Fibroblast of the aortic adventitia (primary cell): ENCODE measurements at places on chromosomes 16 and 17. TPM values are rescaled to one million over a fixed set of nuclear protein-coding genes. Genes with fewer than 3 reads are reported as not detected.

DNA sequence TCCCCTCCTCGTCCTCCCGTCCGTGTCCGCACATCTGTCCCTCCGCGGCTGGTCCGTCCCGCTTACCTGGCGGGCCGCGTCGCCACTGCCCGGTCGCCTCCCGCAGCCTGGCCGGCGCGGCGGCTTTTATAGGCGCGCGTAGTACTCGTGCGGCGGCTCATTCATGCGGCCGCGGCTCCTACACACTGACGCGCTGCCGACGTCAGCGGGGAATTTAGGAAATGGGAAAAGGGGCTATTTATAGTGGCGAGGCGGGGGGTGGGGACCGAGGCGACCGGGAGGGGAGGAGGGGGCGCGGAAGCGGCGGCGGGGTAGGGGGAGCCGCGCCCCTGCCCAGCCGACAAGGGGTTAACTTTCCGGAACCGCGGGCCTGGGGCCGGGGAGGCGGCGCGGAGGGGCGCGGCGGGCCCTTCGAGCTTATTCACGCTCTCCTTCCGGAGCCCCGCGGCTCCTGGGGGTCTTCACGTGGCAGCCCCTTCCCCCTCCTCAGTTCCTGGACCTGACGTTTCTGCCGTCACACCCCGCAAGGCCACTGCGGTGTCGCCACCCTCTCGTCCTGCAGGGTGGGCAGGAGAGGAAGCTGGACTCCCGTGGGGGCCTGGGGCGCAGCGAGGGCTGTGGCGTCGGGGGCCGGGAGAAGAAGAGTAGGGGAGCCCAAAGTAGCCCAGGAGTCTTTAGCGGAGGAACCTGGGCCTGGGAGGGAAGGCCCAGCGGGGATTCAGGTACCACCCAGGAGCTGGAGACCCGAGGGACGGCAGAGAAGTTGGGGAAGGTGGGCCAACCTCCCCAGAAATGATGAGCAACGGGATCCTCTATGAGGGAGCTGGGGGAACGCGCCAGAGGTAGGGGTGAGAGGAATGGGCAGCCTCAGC is 3.6 kb upstream of the HIC1 start:
- no peak for DNase-seq

- no peak for DNase-seq
Measured at GRCh38 chr17:44931376-44931775, 16.1 kb upstream of the GFAP start.

GRCh38 chr16:13977177-13977576 is 57.2 kb downstream of the ERCC4 start:
- DNase-seq: no peak

- no peak for DNase-seq
Measured at GRCh38 chr17:43897831-43898230, 9.5 kb downstream of the MPP2 start.

LGALS9B gene
- not detected in 2 replicates for total RNA-seq
